HFFc6 (cell line): ENCODE measurements at places on chromosomes 1 and 21. TPM values are rescaled to one million over a fixed set of nuclear protein-coding genes. Genes with fewer than 3 reads are reported as not detected.

DNA sequence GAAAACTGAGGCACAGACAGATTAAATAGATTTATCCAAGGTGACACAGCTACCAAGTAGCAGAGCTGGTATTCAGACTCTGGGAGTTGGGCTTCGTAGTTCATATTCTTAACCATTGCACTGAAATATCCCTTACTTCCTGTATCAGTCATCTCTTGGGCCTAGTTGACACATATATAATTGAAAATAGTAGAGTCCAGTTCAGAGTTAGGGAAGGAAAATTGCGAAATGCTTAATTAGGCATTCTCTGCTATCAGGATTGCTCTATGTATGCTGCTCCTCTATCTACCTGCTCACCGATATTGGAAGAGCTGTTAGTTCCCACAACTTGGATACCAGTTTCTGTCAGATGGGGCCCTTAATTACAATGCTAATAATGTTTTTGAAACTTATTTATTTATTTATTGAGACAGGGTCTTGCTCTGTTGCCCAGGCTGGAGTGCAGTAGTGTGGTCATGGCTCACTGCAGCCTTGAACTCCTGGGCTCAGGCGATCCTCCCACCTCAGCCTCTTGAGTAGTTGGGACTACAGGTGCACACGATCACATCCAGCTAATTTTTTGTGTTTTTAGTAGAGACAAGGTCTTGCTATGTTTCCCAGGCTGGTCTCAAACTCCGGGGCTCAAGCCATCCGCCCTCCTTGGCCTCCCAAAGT lies 8.2 kb downstream of the RCOR3 start:
- H3K36me3 ChIP-seq: peaks cover 10% of the 10 kb centered on the region
- H3K4me1 ChIP-seq: no peaks in the 10 kb centered on the region
- DNase-seq: no peak
- no peak overlapping the region for H3K27ac ChIP-seq

GRCh38 chr1:200257235-200257634 lies 152.6 kb downstream of the ZNF281 start:
- no peak overlapping the region for H3K27ac ChIP-seq
- no peak for DNase-seq
- H3K27me3 ChIP-seq: no peaks in the 10 kb centered on the region; the same call in 1 of the 2 replicates
- H3K36me3 ChIP-seq: no peaks in the 10 kb centered on the region
- peaks cover 37% of the 10 kb centered on the region for H3K4me1 ChIP-seq

DNA sequence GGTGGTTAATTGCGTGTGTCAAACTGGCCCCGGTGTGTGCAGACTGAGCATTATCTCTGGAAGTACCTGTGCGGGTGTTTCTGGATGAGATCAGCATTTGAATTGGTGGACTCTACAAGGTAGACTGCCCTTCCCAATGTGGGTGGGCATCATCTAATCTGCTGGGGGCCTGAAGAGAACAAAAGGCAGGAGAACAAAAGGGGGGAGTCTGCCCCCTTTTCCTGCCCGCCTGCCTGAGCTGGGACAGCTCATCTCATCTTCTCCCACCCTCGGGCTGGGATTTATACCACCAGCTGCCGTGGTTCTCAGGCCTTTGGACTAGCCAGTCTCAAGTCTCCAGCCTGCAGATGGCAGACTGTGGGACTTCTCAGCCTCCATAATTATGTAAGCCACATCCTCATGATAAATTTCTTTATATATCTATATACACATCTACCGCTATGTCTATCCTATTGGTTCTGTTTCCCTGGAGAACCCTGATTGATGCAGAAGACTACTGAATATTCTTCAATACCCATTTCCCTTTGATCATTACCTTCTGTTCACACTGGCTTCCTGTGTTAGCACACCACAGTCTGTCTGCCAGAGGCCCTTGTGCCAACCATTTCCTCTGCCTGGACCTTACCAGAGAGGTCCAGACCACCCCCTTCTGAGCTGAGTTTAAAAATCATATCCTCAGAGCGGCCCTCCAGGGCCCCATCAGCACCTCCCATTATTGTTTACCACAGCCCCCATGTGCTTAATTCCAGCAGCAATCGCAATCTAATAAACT lies 25.2 kb downstream of the RCAN1 start:
- peaks cover 2% of the 10 kb centered on the region; the same call in 1 of the 2 replicates for H3K27me3 ChIP-seq
- no peaks in the 10 kb centered on the region for H3K4me1 ChIP-seq
- DNase-seq: no peak
- no peak overlapping the region for H3K27ac ChIP-seq

DNA sequence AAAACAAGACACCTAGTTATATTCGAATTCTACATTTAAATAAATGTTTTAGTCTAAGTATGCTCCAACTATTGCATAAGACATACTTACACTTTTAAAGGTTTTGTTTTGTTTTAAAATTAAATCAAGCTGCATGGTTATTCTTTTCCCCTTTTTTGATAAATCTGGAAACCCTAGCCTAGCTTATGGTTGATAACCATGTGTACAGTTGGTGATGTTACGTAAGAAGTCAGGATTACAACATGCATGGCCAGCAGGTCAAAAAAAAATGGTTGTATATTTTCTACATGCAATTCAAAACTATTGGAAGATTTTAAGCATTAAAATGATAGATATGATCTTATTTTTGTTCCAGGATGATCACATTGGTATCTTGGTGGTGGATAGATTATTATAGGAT lies 1600.6 kb downstream of the PLA2G4A start:
- H3K36me3 ChIP-seq: no peaks in the 10 kb centered on the region
- H3K4me1 ChIP-seq: peaks cover 28% of the 10 kb centered on the region
- no peak for DNase-seq
- no peak overlapping the region for H3K4me3 ChIP-seq
- H3K27me3 ChIP-seq: no peaks in the 10 kb centered on the region

The CFHR3 gene
- not detected in 3 replicates for total RNA-seq
